ENCODE measurements at places on chromosomes 3 and 15.

- no peak for DNase-seq
Observed at GRCh38 chr3:90016555-90016954, 909.1 kb downstream of the EPHA3 start.

DNA sequence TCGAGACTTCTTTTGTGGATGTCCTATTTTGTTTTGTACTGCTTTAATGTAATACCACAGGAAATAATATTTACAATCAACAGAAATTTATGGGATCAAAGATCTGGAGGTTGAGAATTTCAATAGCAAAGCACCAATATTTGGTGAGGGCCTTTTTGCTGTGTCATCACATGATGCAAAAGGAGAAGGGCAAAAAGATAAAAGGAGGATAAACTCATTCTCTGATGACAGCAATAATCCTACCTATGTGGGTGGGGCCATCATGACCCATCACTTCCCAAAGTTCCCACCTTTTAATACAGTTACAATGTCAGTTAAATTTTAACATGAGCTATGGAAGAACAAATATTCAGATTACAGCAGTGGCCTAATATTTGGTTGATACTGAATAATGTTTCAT, 832.9 kb downstream of the OTOL1 start:
- no peak for DNase-seq

GRCh38 chr3:123446210-123446609, 2.7 kb downstream of the ADCY5 start:
- DNase-seq = no peak

- no peak for DNase-seq
Observed at GRCh38 chr3:63874769-63875168, 11.1 kb downstream of the ATXN7 start.

DNA sequence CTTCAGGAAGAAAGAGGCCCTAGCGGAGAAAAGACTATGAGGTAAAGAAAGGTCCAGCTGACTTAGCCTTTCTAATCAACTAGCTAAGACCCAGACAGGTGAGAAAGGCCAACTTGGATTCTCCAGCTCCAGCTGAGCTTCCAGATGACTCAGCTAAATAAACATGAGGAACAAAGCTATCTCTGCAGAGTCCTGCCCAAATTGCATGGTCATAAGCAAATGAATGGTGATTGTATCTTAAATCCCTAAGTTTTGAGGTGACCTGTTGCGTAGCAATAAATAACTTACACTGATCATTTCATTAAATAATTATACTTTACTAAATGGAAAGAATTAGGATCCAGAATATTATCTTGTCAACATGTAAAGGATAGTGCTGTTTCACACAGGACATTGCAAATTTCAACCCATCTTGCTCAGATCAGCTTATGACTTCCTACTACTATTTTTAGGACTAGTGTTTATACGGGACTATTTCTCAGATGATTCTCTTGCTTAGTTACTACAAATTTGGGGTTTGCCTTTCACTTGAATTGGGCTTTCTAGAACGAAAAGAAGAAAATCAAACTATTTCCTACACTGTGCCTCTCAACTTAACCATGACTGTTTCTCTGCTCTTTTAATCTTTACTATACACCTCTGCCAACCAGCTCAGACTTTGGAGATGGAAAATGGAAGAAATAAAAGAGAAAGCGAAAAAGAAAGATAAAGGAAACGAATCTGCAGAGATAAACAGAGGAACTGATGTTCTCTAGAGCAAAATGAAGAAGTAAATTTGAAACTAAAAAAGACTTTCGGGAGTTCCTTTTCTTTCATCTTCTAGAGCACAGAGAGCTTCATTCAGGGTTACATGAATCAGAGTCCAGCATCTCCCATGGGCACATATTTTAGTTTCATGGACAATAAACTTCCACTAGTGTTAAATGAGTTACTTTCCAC, 6.6 kb upstream of the ADGRG7 start:
- DNase-seq = no peak

GRCh38 chr15:66765478-66766281, 63.6 kb downstream of the SMAD6 start:
- no peak for DNase-seq

DNA sequence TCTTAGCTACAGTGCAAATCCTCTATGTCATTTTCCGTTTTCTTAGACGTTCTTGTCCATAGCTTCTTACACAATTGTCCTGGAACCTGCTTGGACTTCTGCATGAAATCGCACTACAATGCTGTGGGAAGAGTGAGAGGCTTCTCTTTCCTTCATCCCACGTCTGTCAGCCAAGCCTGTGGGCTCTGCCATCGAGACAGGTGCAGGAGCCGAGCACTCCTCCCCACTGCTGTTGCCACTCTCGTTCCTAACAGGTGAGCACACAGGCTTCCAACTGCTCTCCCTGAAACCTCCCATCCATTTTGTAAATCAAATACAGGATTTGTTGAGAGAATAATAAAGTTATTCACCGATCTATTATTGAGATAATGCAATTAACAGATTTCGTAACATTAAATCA, 23.5 kb downstream of the ZXDC start:
- no peak for DNase-seq

- no peak for DNase-seq
Observed at GRCh38 chr3:4866866-4867265, 112.4 kb upstream of the BHLHE40 start.

DNA sequence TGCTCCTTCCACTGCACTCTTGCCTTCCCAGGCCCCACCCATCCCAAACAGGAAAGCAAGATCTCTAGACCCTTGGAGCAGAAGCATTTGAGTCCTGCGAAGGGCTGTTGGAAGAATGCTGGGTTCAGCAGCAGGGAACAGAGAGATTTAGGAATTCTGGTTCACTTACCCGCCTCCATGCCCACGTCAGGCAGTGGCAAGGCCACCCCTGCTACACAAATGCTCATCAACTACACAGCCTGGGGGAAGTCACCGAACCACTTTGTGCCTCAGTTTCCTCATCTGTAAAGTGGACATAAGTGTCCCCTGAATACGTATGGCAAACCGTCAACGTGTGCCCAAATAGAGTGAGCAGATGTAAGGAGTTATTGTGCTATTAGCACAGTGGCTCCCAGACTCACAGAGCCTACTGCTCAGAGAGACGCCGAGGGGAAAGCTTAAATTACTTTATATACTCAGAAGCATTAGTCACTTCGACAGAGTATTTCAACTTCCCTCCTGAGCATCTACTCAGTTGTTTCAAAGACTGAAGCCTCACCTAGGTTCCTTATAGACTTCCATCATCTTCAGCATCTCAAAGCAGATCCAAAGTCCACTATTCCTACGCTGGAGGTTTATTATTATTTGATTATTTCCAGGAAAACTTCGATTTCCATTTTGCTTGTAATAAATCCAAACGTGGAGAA, 905 bp downstream of the HOMER2 start:
- no peak for DNase-seq

DNA sequence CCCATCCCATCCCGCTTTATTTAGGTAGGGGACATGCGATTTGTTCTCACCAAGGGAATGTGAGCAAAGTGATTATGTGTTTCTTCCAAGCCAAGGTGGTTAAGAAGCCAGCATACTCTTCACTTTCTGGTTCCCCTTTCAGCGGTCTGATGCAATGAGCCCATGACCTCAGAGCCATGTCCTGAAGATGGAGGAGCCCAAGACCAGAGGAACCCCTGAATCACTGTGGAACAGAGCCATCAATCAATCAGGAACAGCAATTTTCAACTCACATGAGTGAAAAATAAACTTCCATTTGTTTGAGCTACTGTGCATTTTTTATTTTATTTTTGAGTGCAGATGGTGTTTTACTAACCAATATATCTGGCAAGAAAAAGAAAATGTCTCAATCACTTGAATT, 10.8 kb downstream of the THRB start:
- DNase-seq = no peak

GRCh38 chr3:71237672-71238071, 345.9 kb downstream of the FOXP1 start:
- DNase-seq = no peak
